ENCODE measurements at places on chromosomes 2 and 18.
A peak's percentile ranks its signal among the peaks of the same experiment; 100 is the strongest.

DNA sequence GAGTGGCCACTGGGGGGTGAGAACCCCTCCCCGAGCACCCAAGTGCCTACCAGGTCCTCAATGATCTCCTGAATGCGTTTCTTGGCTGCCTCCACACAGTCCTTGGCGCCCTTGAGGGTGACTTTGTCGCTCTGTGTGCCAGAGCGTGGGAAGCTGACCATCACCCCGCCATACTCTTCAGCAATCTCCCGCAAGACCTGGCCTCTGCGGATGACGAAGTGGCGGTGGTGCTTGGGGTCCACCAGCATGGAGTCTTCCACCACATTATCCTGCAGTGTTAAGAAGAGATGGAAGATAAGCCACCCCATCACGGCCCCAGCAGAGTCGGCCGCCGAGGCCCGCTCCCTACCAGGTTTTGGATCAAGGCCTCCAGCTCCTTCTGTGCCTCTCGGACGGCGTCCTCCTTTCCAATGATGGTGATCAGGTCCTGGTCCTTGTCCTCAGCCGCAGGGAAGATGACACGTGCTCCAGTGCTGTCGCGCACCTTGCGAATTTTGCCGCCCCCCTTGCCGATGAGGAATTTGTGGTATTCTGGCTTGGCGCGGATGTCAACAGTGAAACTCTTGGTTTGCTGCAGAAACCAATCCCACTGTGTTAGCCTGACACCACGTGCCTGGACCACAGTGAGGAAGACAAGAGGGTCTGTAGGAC is 51.2 kb downstream of the ANO7 start:
- DNase-seq: no peak

- no peak for DNase-seq
These were observed 21.4 kb downstream of the HJURP start for GRCh38 chr2:233832869-233833311.

GRCh38 chr2:176612736-176613135 is 343.5 kb downstream of the MTX2 start:
- no peak for DNase-seq

GRCh38 chr18:40980171-40980570 is 974.9 kb upstream of the PIK3C3 start:
- DNase-seq: no peak

DNA sequence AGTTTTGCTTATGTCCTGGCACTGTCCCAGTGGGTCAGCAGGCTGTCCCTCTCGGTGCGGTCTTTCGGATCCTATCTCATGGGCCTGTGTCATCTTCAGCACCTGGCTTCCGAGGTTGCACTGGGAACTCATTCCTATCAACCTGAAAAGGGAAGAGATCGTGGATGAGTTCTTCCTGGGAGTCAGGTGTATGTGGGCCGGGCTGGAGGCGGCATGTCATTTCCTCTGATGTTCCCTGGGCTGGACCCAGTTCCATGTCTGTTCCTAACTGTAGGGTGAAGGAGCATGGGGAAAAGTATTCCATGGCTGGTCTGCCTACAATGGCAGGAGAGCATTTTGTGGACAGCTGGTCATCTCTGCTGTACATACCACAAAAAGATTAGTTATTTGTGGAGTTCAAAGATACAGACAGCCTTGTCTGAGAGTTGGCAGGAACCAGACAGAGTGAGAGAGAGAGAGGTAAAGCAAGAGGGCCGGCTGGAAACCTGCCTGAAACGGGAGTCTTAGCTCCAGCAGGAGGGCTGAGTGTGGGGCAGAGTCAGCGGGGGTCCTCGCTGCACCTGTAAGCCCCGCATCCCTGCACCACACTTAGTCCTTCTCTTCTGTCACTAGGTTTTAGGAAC is 25.2 kb downstream of the FAM228A start:
- no peak for DNase-seq

DNA sequence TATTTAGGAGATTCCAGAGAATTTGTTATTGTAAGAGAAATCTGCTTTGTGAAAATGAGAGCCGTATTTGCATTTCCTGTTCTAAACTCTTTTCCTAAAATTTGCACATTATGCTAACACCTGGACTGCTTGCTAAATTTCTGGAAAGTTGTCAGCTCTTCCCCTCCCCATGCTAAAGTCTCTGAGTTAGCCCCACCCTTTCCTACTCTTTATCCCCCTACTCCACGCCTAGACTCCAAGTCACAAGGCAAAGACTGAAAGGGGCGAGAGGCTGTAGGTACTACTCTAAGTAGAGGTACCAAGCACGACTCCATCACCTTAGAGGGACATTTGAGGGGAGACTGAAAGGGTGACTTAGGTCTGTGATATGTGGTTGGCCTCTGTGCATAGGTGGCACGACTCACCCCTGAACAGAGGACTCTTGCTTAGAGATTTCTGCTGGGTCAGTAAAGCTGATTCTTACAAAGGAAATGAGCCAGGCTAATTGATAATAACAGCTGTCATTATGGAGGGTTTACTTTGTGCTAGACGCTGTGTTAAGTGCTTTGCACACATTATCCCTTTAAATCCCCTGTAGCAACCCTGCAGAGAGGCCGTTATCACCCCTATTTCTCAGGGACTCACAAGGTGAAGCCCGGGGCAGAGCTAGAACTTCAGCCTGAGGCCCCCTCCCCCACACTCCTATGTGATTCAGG is 373.5 kb downstream of the EN1 start:
- DNase-seq: no peak

GRCh38 chr18:23857756-23858155 is 156.8 kb upstream of the TTC39C start:
- DNase-seq: no peak

DNA sequence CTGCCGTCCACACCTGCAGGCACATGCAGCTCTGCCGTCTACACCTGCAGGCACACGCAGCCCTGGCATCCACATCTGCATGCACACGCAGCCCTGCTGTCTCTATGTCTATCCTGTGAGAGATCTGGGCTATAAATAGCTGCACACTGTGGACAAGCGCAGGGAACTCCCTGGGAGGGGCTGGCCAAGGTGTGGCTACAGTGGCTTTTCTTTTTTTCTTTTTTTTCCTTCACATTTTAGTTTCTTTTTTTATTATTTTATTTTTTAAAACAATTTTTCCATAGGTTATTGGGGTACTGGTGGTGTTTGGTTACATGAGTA is 42.0 kb downstream of the TMEM182 start:
- no peak for DNase-seq

DNA sequence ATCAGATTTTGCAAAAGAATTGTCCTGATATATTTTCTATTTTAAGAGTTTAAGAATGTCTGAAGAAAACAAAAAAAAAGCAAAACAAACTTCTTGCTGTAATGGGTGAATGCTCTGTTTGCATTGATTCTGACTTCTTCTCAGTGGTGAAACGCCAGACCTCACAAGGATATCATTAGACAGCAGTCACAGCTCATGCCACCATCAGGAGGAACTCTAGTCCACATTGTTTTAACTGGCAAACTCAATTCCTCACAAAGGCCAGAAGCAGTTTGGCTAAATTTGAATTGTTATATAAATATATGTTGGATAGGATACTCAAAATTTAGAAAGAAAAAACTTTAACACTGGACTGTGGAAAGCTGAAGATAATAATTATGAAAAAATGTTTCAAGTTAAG is 89.4 kb downstream of the DOK6 start:
- DNase-seq: no peak

DNA sequence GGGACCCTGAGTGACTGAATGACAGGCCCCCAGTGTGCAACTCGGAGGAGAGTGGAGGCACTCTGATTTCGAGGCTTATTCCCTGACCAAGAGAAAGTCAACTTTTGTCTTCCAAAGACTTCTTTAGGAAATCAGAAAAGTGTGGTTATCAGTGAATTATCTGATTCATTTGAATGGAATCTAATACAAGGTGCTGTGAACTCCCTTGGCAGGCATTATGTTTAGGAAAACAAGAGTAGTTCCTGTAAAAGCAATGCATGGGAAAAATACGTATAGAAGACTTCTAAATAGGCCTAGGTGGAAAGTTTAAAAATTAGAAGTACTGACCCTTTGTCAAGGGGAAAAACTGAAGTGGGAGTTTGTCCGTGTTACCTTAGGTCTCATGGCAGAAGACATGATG is 269.4 kb downstream of the GBX2 start:
- no peak for DNase-seq

DNA sequence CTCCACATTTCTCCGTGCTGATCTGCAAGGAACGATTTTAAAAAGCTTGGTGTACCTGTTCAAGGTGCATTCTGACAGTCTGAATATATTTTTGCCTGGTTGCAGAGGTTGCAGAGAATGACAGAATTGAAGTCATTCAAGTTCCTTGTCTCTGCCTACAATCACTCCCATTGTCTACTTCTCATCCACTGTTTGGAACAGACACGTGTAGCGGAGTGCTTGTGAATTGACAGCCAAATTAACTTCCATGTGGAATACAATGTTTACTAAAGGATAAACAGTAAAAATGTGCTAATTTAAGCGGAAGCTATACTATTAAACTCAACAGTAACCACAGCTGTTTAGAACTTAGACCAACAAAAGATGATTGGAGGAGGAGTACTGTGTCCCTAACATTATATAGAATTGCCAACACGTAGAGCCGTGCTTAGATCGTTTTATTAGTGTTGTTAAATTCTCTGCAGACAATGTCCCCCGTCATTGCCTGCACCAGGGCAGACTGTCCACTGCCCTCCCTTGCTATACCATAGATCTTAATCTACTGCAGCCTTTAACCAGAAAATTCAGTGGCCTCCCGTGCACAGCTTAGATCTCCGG is 87.3 kb upstream of the ZCCHC2 start:
- no peak for DNase-seq

DNA sequence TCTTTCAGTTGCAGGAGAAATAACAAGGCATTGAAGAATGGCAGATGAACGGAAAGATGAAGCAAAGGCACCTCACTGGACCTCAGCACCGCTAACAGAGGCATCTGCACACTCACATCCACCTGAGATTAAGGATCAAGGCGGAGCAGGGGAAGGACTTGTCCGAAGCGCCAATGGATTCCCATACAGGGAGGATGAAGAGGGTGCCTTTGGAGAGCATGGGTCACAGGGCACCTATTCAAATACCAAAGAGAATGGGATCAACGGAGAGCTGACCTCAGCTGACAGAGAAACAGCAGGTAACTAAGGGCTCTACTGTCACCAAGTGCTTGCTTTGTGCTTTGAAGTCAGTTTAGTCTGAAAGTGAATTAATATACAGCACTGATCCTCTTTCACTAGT is 118.5 kb upstream of the UNC80 start:
- DNase-seq: no peak

GRCh38 chr2:227285741-227286236 is 39.3 kb upstream of the MFF start:
- DNase-seq: no peak

GRCh38 chr18:9828506-9829396 is 57.0 kb upstream of the TXNDC2 start:
- no peak for DNase-seq

GRCh38 chr18:54774423-54774822 is 53.9 kb upstream of the RAB27B start:
- DNase-seq: no peak

DNA sequence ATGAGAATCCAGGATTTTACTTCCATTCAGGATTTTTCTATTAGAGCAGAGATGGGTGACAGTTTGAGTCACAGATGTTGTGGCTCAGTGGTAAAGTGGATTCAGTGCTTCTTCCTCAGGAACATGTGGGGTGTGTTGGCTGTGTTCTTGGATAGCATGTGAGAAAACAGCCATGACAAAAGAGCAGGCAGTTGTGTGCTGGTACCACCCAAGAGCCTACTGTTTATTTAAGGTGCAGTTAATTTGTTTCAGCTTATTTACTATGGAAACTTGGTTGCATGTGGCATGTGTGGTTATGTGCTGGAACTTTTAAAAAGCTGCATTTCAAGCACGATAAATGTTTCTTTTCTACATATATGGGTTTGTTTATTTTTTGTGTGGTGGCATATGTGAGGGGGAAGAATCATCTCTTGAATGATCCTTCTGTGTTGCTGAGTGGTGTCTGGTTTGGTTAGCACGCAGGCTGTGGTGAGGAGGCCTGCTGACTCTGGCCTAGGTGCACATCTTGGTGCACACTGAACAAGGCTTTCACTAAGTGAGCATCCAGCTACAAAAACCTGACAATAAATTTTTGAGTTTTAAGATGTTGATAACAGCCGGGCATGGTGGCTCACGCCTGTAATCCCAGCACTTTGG is 67.3 kb downstream of the SPTBN1 start:
- DNase-seq: no peak

DNA sequence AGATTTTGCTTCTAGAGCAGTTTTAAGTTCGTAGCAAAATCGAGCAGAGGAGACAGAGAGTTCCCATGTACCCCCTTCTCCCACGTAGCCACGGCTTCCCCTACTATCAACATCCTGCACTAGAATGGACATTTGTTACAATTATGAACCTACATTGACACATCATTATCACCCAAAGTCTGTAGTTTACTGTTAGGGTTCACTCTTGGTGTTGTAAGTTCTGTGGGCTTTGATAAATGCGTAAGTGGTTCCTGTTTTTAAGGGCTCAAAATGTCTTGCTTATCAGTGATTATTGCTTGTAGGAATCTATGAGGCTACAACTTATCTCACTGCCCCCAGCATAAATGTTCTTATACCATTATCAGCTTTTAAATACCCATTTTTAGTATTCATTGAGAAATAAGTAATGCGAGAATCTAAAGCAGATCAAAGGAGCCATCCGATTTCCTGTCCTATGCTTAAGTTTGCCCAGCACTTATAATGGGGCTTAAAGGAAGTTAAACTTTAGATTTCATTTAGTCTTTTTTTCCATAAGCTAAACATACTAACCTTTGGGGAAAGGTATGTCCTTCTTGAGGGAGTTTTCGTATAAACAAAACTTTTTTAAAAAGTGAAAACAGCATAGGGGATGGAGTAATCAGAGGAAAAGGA is 118.7 kb downstream of the HAUS1 start:
- DNase-seq: no peak

- DNase-seq: no peak
These were observed 115.2 kb downstream of the ACVR1 start for GRCh38 chr2:157760949-157761348.

DNA sequence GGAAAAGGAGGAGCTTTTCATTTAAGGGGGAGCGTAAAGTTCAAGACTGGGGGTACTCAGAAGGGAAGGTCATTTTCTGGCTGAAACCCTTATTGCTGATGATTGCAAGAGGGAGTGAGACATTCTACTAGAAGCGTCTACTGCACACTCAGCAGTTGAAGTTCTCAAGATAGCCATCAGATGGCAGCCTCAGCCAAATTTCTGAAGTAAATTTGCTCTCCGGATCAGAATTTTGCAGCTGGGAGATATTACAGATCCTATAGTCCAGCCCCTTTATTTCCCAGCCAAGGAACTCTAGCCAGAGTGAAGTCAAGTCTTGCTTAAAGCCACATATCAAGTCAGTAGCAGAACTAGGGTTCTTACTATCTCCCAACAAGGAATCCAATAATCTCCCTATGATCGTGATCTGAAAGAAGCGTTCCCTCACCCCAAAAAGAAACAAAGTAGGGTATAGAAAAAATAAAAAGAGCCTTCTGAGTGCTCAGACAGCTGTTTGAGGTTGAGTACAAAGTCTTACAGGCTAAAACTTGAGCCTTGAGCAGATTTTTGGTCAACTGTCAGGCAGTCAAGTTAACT is 24.0 kb downstream of the RAX start:
- peak; percentile 24 for DNase-seq

- no peak for DNase-seq
These were observed 323.4 kb upstream of the UBE2E3 start for GRCh38 chr2:180657054-180657453.

Data from stimulated activated CD4-positive, alpha-beta T cell treated with anti-CD3 and anti-CD28 coated beads, Interleukin-1b, Interleukin-23, amount 100 ng/mL, for 48 hours (primary cell).